Kidney tubule cell (primary cell): ENCODE measurements at places on chromosomes 13 and 19.

- peak; percentile 33 for DNase-seq
These were observed 19.0 kb downstream of the OLFM2 start for GRCh38 chr19:9917321-9917720.

GRCh38 chr13:111632906-111633305 lies 312.5 kb downstream of the TEX29 start:
- no peak for DNase-seq

DNA sequence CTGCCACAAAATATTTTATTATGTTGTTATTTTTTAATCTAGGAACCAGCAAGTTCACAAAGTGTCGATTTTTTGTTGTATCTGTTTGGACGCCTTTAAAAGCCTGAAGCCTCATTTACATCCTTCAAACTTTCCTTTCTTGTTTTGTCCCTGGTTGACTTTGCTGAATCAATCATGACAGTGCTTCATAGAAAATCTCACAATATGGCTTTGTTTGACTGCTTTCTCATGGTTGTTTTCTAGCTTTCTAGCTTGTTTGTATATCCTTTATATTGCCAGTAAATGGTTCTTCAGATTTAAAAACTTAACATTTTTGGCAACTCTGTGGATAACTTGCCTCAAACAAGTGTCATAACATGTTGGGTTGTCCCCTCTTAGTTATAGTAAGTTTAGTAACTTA lies 84.1 kb upstream of the ATXN8OS start:
- DNase-seq = no peak

GRCh38 chr13:98853771-98854221 lies 101.3 kb upstream of the SLC15A1 start:
- DNase-seq = peak; percentile 19

DNA sequence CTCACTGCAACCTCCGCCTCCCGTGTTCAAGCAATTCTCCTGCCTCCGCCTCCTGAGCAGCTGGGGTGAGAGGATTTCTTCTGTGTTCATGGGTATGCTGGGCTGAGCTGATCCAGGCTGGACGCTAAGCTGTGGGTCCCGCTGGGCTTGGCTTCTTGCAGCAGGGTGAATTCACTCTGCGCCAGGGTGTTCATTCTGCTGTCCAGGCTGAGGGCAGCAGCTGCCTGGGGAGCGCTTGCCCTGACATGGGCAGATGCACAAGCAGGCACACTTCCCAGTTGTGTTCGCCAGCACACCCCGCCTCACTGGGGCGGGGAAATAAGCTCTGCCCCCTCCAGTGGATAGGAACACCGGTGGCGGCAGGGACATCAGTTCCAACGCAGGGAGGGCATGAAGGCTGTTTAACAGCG lies 7.3 kb upstream of the INAFM1 start:
- no peak for DNase-seq

DNA sequence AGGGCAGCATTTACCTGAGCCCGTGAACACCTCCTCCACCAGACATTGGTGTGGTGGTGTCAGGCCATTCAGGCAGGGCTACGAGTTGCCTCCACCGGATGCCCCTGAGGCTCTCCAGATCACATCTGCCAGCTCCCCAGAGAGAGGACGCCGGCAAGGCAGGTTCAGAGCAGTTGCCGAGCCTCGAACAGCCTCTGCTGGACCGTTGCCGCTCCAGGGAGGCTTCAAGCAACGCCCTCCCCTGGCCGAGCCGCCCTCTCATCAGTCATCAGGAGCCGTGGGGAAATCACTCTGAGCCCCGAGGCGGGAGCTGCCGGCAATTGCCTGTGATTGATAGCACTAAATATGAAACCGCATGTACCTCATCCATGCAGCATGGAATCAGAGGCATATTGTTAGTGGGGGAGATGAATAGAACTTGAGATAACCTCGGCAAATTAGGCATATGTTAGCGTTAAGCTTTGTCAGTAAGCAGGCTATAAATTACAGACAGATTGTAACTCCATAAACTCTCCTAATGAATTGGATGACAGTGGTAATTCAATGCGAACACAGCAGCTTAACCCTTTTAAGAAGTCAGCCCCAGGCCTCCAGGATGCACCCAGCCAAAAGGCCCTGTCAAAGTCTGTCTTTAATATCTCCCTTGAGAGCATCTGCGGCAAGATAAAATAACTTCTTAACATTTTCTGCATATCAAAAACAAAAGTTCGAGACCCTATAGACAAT lies 29.8 kb upstream of the SPACA7 start:
- peak; percentile 6 for DNase-seq

- no peak for DNase-seq
These were observed 12.7 kb upstream of the ZNF728 start for GRCh38 chr19:23015660-23016059.

DNA sequence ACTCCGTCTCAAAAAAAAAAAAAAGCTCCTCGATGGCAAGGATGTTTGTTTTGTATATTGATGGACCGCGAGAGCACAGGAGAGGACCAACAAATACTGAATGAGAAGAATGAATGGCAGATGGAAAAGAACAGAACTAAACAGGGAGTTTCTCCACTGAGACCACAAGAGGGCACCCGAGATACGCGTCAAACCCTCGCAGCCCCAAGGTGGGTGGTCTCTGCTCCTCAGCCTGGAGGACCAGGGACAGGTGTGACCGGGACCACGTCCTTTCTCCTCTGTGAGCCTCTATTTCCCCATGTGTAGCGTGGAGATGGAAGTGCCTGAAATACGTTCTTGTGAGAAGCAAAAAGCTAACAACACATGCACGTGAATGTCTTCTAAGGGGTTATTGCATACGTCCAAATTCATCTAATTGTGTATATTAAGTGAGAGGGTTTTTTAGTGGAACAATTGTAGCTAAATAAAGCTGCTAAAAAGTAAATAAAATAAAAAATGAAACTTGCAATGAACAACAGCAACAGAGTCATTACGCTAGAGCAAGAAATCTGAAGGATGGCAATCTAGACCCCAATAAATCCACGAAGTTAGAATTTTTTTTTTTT lies 8.3 kb upstream of the CDC42EP5 start:
- peak; percentile 43 for DNase-seq

- DNase-seq = peak; percentile 68
These were observed 22.5 kb upstream of the ZNF429 start for GRCh38 chr19:21482863-21483276.

- no peak for DNase-seq
These were observed 331.6 kb downstream of the DLEU7 start for GRCh38 chr13:50511877-50512341.

DNA sequence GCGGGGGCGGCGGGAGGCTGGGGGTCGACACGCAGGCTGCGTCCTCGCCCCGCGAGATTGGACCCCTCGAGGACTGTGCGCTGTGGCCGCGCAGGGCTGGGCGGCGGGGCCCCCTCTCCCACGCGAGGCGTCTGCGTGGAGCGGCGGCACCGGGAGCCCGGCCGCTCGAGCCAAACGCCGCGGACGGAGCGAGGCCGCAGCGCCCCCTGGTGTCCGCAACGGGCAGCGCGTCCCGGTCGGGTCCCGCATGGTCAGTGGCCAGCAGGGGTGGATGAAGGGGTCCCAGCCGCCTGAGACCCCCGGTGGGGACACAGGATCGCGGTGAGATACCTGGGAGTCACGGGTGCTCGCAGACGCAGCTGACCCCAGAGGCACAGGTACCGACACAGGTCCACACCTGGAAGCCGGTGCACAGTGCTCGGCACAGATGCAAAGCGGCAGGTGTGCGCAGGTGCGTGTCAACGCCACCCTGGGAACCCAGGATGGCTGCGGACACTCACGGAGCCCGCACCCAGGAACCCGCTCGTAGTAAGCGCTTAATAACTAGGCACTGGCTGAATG lies 2.1 kb upstream of the CIRBP start:
- peak; percentile 66 for DNase-seq

DNA sequence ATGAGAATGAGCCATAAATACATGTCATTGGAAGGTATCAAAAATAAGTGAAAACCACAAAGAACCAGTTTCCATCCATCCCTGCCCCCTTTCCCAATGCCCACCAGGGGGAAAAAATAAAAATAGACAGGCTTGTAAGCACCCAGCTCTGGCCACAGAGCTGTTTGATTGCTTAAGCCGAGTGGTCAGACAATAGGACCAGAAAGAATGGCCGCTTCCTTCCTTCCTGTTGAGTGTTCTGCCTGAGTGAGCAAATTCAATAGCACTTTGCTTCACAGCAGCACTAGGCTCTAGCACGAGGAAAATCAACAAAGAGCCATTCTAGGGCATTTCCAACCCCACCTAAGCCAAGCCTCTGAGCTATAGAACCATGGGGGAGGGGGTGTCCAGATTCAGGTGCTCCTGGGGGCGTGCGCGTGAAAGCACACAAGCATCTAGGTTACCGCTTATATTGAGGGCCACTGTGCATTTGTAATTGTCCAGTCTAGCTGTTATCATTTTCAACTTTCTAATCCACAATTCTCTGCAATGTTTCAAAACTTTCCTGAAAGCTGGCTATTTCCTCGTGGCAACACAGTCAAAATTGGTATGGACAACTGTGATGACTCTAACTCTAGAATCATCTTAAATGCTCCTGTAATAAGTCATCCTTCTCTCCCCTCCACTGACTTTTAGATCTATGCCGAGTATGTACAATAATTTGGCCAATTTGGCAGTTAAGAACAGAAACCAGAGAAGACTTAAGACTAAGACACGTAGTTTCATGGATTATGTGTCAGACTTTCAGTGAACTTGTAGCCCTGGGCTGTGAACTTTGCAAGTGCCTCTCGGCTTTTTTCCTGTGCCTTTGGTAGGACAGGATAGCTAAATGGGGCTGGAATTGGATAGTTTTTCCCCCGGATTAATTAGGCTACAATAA lies 64.3 kb downstream of the SPRY2 start:
- peak; percentile 95 for DNase-seq

DNA sequence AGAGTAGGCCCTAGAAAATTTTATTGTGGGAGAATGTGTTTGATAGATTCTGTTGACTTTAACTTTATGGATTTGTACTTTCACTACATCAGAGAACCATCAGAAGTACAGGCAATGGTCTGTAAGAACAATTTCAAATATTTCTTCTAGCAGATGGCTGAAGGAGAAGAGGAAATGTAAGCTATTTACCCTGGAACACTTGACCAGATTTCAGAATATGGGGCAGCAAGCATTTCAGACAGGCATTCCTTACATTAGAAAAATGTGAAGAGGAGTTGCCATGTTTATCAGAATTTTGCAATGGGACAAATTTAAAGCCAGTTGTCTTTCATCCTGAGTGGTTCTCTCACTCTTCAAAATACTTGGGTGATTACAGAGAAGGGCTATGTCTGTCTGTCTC lies 7.5 kb downstream of the FRY start:
- no peak for DNase-seq

GRCh38 chr13:113864273-113864890 lies 506 bp upstream of the GAS6 start:
- no peak for DNase-seq

GRCh38 chr13:34637138-34637537 lies 304.9 kb upstream of the NBEA start:
- DNase-seq = no peak

DNA sequence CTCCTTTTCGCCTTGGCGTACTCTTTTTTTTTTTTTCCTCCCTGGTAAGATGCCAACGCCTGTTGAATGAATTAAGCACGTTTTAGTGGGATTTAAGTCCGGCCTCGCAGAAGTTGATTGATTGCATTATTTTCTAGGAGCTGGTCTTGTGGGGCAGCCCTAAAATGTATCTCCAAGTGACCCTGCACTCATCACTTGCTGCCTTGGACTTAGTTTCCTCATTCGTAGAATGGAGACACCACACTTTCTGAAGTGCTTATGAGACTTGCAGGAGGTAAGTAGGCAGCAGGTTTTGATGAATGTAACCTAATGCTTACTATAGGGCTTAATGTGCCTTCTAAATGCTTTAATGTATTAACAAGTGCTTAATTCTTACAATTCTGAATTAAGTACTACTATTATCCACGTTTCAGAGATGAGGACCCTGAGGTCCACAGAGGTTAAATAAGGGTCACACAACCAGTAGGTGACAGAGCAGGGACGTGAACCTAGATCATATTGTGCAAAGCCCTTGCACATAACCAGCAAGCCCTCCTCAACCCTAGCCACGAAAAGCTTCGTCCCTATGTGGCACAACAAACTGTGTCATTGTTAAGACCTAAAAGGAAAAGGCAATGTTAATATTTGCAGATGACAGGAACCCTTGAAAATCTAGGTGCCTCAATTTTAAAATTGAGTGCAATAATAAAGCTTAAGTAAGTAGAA lies 514 bp upstream of the ARGLU1 start:
- no peak for DNase-seq

- peak; percentile 68 for DNase-seq
These were observed 14.5 kb upstream of the SIGLEC14 start for GRCh38 chr19:51660975-51661600.

DNA sequence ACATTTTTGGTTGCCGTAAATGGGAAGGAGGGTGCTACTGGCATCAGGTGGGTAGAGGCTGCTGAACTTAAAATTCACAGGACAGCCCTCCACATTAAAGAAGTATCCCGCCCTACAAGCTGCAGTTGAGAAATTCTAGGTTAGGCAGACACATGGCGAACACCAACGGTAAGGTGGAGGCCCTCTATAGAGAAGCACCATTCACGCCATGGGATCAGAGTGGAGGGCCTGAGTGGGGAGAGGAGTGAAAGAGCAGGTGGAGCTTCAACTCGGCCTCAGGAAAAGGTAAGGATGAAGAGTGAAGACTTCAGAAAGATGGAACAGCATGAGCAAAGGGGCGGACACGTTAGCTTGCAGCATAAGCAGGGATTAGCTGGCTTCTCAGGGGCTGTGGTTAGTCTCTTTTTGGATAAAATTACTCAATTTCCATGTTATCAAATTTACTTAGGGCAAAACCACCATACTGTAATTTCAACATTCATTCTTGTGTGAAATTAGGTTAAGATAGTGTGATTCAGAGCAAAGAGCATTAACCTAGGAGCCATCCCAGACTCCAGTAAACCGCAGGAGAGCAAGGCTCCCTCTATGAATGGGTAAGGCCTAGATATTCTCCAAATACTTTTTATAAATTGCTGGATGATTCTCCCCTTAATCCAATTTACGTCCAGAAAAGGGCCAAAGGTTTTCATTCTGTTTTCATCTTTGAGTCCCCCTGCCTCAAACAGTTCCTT lies 1.2 kb downstream of the EEF1AKMT1 start:
- DNase-seq = peak; percentile 8

DNA sequence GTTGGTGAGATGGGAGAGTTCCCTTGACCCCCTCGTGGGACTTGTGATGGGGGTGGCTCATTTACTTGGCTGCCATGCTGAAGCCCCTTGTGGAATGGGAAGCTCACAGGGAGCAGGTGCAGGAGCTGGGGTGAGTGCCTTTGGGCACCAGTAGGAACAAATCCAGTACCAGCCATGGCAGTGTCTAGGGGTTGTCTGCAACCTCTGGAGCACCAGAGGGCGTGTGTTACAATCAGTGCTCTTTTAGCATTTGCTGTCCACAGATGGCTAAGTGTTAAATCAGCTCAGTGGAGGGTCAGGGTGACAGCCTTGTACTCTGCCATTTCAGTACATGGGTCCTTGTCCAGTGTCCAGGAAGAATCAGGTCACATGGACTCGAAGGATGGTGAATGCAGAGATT lies 75.6 kb downstream of the ATP8A2 start:
- no peak for DNase-seq
